ENCODE measurements at places on chromosomes 13 and 19.

DNA sequence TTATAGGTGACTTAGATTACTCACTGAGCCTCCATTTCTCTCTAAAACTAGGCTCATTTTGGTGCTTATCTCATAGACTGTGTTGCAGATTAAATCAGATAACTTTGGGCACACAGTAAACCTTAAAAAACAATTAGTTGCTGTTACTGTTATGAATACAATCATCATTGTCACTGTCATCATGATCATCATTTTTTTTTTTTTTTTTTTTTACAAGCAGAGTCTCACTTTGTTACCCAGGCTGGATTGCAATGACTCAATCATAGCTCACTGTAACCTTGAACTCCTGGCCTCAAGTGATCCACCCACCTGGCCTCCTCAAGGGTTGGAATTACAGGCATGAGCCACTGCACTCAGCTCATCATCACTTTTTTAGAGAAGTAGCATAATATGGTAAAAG lies 60.0 kb downstream of the VWA8 start:
- DNase-seq = no peak

GRCh38 chr13:38606699-38607535 lies 80.0 kb upstream of the FREM2 start:
- DNase-seq = no peak

- DNase-seq = no peak
These were observed 3.4 kb downstream of the LRCH1 start for GRCh38 chr13:46556418-46556779.

GRCh38 chr19:6818246-6818645 lies 45.7 kb downstream of the VAV1 start:
- no peak for DNase-seq

- DNase-seq = no peak
These were observed 78.4 kb downstream of the MIPEP start for GRCh38 chr13:23810685-23811240.

DNA sequence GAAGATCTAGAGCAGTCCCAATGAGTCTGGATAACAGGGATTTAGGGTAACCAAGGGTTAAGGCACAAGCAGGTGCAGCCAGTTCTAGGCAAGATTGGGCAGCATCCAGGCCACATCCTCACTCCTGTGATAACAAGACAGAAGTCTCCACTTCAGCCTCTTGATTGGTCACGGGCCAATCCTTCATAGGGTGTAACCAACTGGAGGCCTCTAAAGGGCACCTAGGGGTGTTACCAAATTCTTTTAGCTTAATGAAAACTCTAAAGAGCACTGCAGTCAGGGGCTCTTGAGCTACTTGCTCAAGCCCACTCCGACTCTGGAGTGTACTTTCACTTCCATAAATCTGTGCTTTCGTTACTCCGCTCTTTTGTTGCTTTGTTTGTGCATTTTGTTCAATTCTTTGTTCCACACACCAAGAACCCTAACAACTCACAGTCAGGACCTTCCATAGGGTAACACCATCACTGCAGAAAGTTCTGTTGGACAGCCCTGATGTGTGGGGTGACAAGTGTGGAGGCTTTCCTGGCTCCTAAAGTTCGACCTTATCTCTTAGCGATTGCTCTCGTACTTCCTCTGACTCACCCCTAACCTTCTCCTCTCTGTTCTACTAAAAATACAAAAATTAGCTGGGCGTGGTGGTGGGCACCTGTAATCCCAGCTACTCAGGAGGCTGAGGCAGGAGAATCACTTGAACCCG lies 36.1 kb downstream of the ZSWIM9 start:
- DNase-seq = no peak
